ENCODE measurements at places on chromosomes 4 and X.

DNA sequence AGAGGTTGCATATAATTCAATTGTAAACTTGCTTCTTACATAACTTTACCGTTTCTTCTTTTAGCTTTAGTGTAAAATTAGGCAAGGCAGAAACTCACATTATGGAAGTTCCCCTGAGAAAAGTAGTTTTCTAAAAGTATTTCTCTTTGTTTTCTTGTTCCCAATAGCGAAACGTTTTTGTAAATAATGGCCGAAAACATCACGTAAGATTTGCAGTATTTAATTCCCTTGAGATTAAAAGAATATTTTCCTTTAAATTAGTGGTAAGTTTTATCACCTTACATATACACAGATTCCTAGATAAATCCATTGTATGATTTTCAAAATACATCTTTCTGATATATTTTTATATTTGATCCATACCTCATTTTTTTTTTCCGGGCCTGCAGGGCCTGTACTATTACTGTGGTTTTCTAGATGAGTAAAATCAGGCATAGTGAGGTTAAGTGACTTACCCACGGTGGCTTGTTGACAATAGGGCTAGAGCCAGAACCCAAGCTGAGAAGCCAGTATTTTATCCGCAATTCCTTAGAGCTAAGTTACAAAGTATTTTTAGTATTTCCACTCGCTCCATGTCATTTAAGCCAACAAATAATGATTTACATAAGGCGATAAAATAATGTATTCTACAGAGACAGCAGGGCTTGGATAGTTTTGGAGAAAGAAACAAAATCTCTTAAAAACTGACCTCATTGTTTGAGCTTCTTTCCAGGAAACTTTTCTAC is 82.2 kb upstream of the VEGFC start:
- no peaks in the 10 kb centered on the region for H3K4me1 ChIP-seq
- H3K4me3 ChIP-seq, result no peak overlapping the region

DNA sequence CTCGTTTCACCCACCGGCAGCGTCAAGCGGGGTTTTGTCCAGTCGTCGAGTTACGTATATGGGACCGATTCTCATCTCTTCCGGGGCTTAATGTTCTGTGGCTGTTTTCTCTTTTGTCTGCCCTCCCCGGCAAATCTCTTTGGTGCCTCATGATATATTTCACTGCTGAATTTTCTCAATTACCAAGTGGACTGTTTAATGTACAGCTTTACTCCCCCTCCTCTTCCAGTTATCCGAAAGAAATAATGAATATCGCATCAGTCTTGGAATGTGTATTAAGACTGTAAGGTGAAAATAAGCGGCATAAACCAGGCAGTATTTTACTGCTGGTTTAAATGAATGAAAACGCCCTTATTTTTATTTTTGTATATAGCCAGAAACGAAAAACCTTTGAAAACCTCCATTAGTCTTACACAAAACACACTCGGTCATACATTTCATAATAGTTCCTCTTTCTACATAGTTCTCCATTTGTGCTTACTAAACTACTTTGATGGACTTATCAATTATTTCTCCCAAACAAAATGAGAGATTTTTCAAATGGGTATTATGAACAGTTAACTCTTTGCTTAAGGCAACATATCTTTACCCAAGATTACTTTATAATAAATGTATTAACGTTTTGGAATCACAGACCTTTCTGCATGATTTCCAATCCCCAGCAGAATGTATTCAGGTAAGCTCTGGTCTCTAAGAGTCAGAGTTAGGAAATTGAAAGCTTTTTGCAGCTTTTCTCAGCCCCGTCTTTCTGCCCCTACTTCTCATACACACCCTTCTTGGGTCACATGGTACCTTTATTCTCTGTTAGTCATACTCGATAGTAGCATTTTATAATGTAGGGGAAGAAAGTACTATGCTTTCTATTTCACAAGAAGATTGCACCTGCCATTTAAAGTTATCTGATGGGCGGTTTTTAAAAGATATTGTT is 979 bp downstream of the RP2 start:
- H3K4me3 ChIP-seq, result peak overlapping the region; percentile 81
- peaks cover 10% of the 10 kb centered on the region for H3K4me1 ChIP-seq
- H3K36me3 ChIP-seq, result no peaks in the 10 kb centered on the region
- no peak for DNase-seq
- no peaks in the 10 kb centered on the region for H3K27me3 ChIP-seq

DNA sequence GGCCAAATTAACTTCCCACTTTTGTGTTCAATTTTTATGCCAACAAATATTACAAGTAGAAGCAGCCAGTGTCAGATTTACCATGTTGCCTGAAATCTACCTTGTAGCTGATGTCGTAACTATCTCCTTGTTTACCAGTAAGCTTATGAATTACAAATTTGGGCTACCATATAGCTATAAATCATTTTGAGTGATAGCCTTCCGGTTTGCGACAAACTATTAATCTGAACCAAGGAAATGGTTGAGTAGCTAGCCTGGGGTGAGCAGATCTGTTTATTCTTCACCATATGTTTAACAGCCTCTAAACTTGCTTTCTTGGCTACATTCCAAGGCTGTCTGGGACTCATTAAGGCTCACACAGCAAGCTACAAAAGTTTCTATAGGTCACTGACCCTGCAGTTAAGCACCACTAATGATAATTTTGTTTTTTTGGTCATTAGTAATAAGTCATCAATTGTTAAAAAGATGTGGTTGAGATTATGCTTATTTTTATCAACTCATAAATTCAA is 218.7 kb upstream of the SPOCK3 start:
- H3K27ac ChIP-seq, result no peak overlapping the region
- no peaks in the 10 kb centered on the region for H3K27me3 ChIP-seq
- H3K36me3 ChIP-seq, result no peaks in the 10 kb centered on the region
- no peak for DNase-seq

DNA sequence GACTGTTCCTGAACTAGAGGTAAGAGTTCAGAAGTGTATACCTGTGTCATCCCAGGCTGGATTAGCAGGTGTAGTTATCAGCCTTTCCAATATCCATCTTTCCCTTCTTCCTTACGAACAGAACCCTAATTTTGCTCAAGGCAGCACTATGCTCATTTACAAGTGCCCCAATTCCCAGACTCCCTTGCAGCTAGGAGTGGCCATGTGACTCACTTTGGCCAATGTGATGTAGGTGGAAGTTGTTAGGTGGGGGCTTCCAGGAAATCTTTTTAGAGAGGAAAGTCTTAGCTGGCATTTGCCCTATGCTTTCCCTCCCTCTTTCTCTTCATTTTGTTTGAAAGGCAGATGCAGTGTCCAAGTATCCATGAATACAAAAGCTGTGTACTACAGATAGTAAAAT is 34.8 kb downstream of the HOPX start:
- H3K36me3 ChIP-seq, result peaks cover 7% of the 10 kb centered on the region
- DNase-seq, result no peak
- H3K27me3 ChIP-seq, result no peaks in the 10 kb centered on the region
- H3K4me3 ChIP-seq, result no peak overlapping the region

- H3K27ac ChIP-seq, result no peak overlapping the region
- no peak overlapping the region for H3K4me3 ChIP-seq
- H3K4me1 ChIP-seq, result no peaks in the 10 kb centered on the region
- no peak for DNase-seq
- no peaks in the 10 kb centered on the region for H3K27me3 ChIP-seq
Observed at GRCh38 chr4:7389719-7390118, 45.0 kb downstream of the PSAPL1 start.

DNA sequence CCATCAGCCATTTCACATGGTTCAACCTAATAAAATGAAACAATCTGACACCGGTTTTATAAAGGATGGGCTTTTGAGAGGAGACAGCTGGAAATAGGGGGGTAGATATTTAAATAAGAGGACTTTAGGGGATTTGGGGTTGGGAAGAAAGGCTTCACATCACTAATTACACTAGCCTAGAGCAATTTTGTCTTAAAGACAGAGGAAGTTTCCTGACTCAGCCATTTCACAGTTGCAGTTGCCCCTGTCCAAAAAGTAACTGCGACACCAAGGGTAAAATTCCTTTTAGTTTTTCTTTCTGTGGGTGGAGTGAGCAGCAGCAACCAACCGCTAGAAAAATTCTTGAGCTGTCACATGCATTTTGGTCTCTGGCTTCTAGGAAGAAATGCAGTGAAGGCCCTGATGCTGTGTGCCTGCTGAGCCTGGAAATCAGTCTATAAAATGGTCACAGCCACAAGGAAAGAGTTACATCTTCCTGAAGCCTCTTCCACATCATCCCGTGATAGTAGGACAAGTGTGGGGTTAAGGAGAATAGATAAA is 233.6 kb downstream of the ZNF674 start:
- DNase-seq, result no peak
- H3K4me3 ChIP-seq, result no peak overlapping the region
- no peaks in the 10 kb centered on the region for H3K4me1 ChIP-seq
- H3K27me3 ChIP-seq, result no peaks in the 10 kb centered on the region
- H3K27ac ChIP-seq, result no peak overlapping the region

- no peaks in the 10 kb centered on the region for H3K4me1 ChIP-seq
- H3K27me3 ChIP-seq, result no peaks in the 10 kb centered on the region
- peaks cover 7% of the 10 kb centered on the region for H3K36me3 ChIP-seq
- no peak overlapping the region for H3K27ac ChIP-seq
Observed at GRCh38 chr4:8378776-8379175, 61.7 kb downstream of the ACOX3 start.

- H3K27ac ChIP-seq, result no peak overlapping the region
- H3K36me3 ChIP-seq, result peaks cover 13% of the 10 kb centered on the region
- H3K27me3 ChIP-seq, result no peaks in the 10 kb centered on the region
- no peak overlapping the region for H3K4me3 ChIP-seq
Observed at GRCh38 chrX:30851449-30851848, 37.6 kb downstream of the TAB3 start.

- H3K36me3 ChIP-seq, result no peaks in the 10 kb centered on the region
- H3K4me3 ChIP-seq, result no peak overlapping the region
- H3K27me3 ChIP-seq, result no peaks in the 10 kb centered on the region
- H3K27ac ChIP-seq, result no peak overlapping the region
- no peak for DNase-seq
Observed at GRCh38 chr4:119238068-119238722, 25.7 kb downstream of the USP53 start.

GRCh38 chr4:70841211-70841610 is 1.5 kb upstream of the GRSF1 start:
- H3K27ac ChIP-seq, result peak overlapping the region; percentile 40
- H3K27me3 ChIP-seq, result no peaks in the 10 kb centered on the region
- no peak overlapping the region for H3K4me3 ChIP-seq
- H3K36me3 ChIP-seq, result no peaks in the 10 kb centered on the region
- no peak for DNase-seq

DNA sequence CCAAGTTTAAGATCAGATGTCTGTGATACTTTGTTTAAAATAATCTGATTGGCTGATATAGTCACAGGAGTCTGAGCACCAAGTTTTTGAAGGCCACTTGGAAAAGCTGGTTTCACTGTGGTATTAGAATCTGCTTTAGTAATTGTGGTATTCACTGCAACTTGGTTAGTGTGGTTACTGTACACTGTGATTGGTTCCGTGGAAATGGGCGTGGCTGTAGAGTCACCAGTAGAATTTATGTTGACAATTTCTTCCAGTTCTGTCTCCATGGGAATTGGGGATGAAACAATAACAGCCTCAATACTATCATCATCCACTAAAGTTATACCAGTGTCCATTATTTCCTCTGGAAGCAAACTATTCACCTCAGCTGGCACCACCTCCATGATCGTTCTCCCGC is 26.2 kb downstream of the LIN54 start:
- peaks cover 2% of the 10 kb centered on the region for H3K4me1 ChIP-seq
- peaks cover 3% of the 10 kb centered on the region for H3K36me3 ChIP-seq
- H3K27ac ChIP-seq, result no peak overlapping the region
- H3K27me3 ChIP-seq, result no peaks in the 10 kb centered on the region

DNA sequence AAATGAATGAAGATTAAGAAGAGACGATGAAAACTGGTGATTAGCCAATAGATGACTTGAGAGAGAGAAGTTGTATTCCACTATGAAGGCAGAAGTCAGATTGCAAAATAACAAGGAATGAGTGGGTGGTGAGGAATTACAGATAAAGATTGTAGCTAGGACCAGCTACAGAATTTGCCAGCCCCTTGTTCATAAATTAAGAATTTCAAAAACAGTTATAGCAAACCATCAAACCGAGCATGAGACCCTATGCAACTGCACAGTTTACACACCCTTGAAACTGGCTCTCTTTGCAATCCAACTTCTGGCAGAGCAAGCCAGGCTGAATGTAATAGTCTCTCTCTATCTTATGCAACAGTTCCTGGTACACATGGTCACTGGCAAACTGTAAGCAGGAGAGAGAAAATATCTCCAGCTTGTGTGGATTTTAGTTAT is 35.2 kb downstream of the STAP1 start:
- H3K36me3 ChIP-seq, result peaks cover 13% of the 10 kb centered on the region
- no peaks in the 10 kb centered on the region for H3K4me1 ChIP-seq

- H3K27ac ChIP-seq, result no peak overlapping the region
- no peaks in the 10 kb centered on the region for H3K27me3 ChIP-seq
- H3K4me1 ChIP-seq, result no peaks in the 10 kb centered on the region
Observed at GRCh38 chr4:87478732-87479250, 50.4 kb downstream of the SPARCL1 start.

DNA sequence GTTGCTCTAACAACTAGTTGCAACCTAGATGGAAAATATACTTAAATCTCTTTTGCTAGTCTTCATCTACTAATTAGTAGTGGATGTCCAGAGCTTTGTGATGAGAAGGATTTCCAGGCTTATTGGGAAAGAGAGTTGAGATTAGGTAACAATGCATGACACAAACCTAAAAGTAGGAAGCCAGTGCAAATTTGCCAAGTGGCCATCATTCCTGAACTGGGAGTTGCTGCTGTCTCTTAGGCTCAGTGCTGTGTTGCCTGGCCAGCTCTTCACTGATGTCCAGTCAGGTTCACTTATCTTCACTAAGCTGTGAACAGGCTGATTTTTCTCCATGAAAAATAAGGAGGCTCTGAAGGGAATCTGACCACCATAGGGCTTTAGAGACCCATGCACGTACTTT is 105.6 kb upstream of the AMOT start:
- no peak for DNase-seq
- no peak overlapping the region for H3K27ac ChIP-seq

- no peaks in the 10 kb centered on the region for H3K4me1 ChIP-seq
- DNase-seq, result no peak
- no peaks in the 10 kb centered on the region for H3K27me3 ChIP-seq
- H3K27ac ChIP-seq, result no peak overlapping the region
- no peak overlapping the region for H3K4me3 ChIP-seq
- H3K36me3 ChIP-seq, result no peaks in the 10 kb centered on the region
Observed at GRCh38 chr4:126242679-126243390, 928.1 kb downstream of the FAT4 start.

DNA sequence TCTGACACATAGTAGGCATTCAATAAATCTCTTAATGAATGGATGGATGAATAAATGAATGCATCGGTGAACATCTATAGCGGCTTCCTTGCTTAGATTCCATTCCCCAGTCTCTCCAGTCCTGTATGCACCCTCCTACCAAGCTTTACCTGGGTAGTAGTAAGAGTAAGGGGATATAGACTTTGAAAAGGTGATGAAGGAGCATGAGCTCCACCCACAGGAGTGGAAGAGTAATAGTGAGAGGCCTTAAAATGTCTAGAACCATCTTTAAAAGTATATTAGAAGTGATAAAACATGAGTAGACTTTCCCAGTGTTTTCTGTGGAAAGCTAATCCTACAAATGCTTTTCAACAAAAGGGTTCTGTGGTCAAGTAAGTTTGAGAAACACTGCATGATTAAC is 35.5 kb upstream of the GPC3 start:
- no peak overlapping the region for H3K4me3 ChIP-seq
- no peaks in the 10 kb centered on the region for H3K36me3 ChIP-seq
- H3K4me1 ChIP-seq, result no peaks in the 10 kb centered on the region
- DNase-seq, result no peak
- no peaks in the 10 kb centered on the region for H3K27me3 ChIP-seq

GRCh38 chr4:8073206-8073863 is 85.3 kb downstream of the ABLIM2 start:
- peaks cover 2% of the 10 kb centered on the region for H3K27me3 ChIP-seq
- H3K4me3 ChIP-seq, result no peak overlapping the region
- H3K36me3 ChIP-seq, result no peaks in the 10 kb centered on the region
- H3K27ac ChIP-seq, result no peak overlapping the region
- DNase-seq, result no peak
